ENCODE measurements at places on chromosomes 5 and 9.

DNA sequence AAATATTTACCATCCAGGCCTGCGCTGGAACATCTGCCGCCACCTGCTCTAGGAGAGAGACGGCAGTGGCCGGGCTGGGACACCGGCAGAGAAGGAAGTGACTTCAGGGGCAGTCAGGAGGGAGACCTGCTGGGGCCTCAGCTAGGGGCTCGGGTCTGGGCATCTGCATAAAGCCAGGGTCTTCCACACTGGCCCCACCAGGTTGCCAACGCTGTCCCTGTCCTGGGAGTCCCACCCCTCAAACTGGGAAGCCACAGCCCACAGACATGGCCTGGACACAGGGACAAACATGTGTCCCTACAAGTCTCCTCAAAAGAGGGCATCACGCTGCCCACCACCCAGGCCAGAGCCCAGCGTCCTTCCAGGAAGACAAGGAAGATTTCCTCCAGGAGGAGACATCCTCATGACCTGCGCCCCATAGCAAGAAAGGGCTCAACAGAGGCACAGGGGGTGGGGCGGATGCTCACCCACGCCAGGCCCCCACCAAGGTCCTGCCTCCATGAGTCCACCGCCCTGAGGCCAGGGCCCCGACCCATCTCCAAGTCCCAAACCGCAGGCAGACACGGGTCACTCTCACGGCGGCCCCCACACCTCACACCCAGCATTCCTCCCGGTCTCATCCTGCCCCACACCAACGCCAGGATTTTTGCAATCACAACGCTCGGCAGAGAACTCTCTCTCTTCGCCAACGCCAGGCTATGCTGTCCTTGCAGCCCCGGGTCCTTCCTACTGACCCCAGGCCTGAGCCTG is 9.0 kb downstream of the VAV2 start:
- DNase-seq = no peak

GRCh38 chr9:26811106-26811505 is 81.5 kb downstream of the CAAP1 start:
- DNase-seq = no peak

- no peak for DNase-seq
Measured at GRCh38 chr9:83505282-83505681, 32.9 kb downstream of the FRMD3 start.

- no peak for DNase-seq
Measured at GRCh38 chr9:87443461-87443860, 54.2 kb upstream of the DAPK1 start.

GRCh38 chr9:86079421-86079831 is 19.9 kb downstream of the GOLM1 start:
- DNase-seq = no peak

GRCh38 chr5:141420855-141421488 is at the start of gene PCDHGA11:
Gene PCDHGA11 (plus strand): TSS chr5:141421051. CDS start chr5:141421228, 177 bp downstream.
- DNase-seq = no peak

All from left colon (tissue), 2 donors.